RWPE2 (cell line): ENCODE measurements at places on chromosomes 4 and X.

- DNase-seq: no peak
These were observed 121.1 kb downstream of the MGST2 start for GRCh38 chr4:139786494-139787354.

DNA sequence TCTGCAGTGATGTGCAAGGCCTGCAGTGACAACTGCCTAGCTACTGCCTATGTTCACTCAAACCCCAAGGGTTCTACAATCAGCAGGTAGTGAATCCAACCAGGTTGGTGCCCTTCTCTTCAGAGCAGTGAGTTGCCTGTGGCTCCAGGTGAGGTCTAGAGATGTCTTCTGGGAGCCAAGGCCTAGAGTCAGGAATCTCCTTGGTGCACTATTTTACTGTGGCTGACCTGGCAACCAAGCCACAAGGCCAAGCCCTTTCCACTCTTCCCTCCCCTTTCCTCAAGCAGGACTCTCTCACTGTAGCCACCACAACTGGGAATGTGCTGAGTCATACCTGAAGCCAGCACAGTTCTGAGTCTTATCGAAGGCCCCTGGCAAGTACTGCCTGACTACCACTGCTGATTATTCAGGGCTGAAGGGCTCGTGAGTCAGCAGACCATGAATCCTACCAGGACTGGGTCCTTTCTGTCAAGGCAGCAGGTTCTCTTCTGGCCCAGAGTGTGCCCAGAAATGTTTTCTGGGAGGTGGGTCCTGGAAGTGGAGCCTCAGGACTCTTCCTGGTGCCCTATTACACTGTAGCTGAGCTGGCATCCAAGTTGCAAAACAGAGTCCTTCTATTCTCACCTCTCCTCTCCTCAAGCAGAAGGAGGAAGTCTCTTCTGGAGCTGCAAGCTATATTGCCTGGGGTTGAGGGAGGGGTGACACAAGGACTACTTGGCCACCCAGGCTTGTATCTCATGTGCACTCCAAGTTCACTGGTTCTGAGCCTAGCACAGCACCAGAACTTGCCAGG is 111.6 kb downstream of the BTC start:
- DNase-seq: peak; percentile 70

DNA sequence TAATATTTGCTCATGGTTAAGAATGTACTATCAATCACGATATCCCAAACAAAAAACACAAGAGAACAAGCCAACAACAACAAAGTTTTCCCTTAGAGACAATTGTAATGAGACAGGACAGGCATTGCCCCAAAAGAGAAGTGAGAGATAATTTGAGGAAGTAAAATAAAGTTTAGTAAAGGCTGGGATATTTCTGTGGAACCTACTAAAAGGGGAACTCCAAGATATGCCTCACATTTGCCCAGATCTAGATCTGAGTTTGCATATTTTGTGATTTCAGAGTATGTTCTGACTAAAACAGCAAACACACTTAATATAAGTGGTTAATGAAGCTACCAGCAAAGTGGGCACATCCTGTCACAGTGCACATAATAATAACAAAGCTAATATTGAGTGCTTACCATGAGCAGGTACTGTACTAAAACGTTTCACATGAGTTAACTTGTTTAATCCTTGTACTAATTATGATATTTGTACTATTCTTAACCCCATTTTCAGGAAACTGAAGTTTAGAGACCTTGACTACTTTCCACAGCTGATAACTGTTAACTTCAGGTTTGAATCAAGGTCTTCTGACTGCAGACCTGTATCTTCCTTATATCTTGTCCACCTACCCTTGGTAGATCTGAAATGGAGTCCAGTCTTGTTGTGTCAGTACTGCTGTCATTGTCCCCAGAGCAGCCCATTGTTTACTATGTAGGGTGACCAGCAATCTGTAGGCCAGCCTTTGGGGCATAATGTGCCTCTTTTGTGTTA is 26.0 kb upstream of the BMP2K start:
- no peak for DNase-seq

DNA sequence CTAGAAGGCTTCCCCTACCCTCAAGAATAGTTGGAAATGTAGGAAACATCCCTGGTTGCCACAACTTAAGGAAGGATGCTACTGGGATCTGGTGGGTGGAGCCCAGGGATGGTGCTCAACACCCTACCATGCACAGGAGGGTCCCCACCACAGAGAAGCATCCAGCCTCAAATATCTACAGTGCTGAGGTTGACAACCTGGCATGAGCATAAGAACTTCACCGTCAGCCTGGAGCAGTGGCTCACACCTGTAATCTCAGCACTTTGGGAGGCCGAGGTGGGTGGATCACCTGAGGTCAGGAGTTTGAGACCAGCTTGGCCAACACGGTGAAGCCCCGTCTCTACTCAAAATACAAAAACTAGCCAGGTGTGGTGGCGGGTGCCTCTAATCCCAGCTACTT is 24.0 kb upstream of the ASMTL start:
- peak; percentile 9 for DNase-seq

GRCh38 chr4:168562041-168562571 is 65.3 kb downstream of the PALLD start:
- DNase-seq: no peak

DNA sequence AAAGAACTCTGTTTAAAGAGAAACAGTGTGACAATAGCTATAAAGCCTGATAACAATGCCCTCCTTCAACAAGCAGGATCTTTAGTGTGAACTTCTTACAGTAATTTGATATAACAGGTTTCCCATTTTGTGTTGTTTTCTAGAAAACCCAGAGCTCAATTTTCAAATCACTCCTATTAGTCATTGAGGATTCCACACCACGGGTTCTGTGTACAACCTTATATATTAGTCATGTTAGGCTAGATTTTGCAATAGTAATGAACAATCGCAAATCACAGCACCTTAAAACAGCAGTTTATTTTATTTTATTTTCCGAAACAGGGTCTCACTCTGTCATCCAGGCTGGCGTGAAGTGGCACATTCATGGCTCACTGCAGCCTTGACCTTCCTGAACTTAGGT is 1020.9 kb upstream of the INTU start:
- no peak for DNase-seq

DNA sequence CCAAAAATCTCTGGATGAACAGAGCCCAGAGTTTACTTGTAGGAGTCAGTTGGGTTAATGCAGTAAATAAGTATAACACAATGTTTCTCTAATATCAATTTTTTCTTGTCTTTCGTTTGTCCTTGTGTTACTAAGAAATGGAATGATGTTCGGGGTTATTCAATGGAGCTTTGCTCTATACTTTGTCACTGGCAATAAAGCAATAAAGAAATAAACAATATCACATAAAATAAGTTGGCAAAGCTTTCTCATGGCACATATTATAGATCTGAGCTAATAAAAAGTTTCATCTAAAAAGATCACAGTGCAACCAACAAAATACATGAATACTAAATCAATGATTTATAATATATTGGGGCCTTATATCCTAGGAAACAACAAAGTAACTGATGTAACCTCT is 32.7 kb downstream of the INPP4B start:
- no peak for DNase-seq

DNA sequence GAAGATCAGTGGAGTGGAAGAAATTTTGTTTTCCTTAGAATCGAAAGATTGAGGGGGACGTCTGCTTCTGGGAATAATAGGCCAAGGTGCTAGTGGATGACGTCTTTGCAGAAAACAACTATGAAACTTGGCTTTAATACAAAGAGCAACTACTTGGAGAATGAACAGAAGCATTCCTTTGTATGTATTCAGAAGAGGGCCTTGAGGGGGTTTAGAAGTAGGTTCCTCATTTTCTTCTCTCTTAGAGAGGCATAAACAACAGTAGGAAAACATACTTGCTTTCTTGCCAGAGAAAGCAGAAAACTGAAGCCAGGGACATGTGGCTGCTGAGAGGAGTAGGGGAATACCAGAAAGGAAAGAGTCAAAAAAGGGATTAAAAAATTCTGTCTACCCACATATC is 167.8 kb downstream of the ZNF330 start:
- DNase-seq: no peak

GRCh38 chr4:143700046-143700415 is 444 bp downstream of the FREM3 start:
- no peak for DNase-seq

- DNase-seq: no peak
These were observed 645.7 kb downstream of the TLL1 start for GRCh38 chr4:166518776-166519175.

GRCh38 chr4:5260121-5260520 is 208.8 kb downstream of the STK32B start:
- no peak for DNase-seq

- DNase-seq: no peak
These were observed 237.5 kb downstream of the BCOR start for GRCh38 chrX:39859991-39860861.

- DNase-seq: no peak
These were observed 121.2 kb downstream of the GASK1B start for GRCh38 chr4:158051401-158052235.

DNA sequence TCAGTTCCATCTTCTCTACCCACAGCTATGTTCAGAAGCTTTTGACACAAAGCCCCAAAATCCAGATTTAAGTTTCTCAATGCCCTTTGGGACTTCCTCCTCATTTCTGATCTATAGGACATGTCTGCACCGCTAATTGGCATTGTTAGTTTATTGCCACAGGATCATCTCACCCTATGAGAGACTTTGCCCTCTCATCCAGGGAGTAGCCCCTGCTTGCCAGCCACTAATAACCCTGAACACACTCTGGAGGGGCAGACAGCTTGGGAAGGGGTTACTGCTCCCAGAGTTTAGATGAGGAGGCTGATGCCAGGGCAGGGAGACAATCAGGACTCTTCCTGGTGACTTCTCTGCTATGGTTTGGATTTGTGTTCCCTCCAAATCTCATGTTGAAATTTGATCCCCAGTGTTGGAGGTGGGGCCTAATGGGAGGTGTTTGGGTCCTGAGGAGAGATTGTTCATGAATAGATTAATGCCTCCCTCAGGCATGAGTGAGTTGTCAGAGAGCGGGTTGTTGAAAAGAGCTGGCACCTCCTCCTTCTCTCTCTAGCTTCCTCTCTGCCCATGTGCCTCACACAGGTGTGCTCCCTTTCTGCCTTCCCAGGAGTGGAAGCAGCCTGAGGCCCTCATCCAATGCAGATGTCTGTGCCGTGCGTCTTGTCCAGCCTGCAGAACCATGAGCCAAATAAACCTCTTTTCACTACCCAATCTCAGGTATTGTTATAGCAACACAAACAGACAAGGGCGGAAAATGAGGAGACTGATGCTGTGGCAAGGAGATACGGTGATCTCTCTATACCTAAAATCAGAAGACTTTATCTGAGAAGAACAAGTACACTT is 3.6 kb upstream of the SCARB2 start:
- no peak for DNase-seq

DNA sequence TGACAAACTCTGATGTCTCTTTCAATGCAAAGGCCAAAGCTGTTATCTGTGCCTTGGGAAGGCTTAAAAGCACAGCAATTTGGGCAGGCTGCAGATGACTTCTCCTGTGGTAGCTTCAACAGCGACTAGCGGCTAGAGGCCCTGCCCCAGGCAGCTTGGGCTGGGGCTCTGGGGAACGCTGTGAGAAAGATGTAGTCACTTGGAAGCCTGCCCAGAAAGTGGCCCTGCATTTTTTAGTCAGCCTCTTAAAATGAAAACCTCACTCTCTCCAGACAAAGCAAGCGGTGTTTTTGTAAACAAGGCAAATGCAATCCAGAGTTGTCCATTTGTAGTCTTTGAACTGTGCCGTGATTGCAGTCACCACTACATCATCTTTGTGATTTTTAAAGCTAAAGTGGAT is 27.5 kb downstream of the PCYT1B start:
- no peak for DNase-seq

DNA sequence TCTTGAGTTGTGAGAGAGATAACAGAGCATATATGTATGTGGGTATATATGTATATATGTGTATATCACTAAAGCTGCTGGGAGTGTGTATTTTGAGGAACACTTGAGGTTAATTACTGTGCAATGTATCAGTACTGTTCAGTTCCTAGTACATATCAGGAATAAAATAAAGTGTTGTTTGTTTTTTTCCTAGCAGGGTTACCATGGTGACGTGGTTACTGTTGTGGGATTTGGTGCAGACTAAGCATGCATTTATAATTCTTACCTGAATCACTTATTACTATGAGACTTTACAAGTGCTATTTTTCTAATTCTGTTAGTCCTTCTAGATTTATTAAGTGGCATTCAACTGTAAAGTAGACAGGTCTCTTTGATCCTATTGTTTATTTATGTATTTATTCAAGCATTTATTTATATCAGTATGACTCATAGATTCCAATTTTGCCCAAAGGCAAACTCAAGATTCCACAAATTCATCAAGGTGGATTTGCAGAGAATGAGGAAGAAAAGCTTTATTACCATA is 26.9 kb upstream of the BEX4 start:
- no peak for DNase-seq

GRCh38 chr4:3530051-3530450 is 2.2 kb downstream of the LRPAP1 start:
- DNase-seq: no peak

GRCh38 chr4:94689155-94689860 is 68.4 kb upstream of the BMPR1B start:
- no peak for DNase-seq

GRCh38 chrX:55818673-55819375 is 101.3 kb downstream of the RRAGB start:
- DNase-seq: no peak

DNA sequence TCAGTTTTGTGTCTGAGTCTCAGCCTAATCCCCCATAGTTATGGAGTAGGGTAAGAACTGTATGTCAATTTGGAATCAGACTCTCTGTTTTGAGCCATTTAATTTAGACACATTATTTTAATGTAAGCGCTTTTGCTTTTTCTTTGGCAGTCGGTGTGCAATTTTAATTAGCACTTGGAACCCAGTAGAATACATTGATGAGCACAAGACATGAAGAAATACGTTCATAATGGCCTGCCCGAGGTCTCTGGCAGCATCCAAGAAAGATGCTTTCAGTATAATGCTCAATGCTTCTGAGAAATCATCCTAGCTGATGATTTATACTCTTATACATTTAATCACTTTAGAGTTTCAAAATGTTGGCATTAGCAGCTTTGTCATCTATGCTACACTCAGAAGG is 8.9 kb upstream of the TAPT1 start:
- no peak for DNase-seq

- no peak for DNase-seq
These were observed 26.6 kb downstream of the ZRSR2 start for GRCh38 chrX:15816886-15817285.
